ENCODE measurements at places on chromosomes 11 and 22.

- no peak for DNase-seq
Measured at GRCh38 chr11:7422544-7423331, 62.6 kb upstream of the OLFML1 start.

DNA sequence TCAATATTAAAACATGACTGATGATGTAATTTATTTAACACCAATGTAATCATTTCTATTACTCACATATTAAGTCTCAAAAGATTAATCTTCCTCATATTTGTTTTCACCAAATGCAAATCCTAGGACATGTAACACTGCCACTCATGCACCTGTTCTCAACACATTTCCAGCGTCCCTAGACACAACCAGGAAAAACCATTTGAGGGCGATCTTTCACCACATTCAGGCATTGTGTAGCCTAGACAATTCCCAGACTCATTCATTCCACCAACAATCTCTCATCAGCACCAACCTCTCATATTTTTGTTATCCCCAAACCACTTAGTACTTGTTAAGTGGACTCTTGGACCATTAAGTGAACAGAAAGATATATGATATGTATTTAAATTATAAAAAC, 66.1 kb downstream of the SLC36A4 start:
- DNase-seq: no peak

- no peak for DNase-seq
Measured at GRCh38 chr11:14418801-14419417, 59.9 kb upstream of the RRAS2 start.

DNA sequence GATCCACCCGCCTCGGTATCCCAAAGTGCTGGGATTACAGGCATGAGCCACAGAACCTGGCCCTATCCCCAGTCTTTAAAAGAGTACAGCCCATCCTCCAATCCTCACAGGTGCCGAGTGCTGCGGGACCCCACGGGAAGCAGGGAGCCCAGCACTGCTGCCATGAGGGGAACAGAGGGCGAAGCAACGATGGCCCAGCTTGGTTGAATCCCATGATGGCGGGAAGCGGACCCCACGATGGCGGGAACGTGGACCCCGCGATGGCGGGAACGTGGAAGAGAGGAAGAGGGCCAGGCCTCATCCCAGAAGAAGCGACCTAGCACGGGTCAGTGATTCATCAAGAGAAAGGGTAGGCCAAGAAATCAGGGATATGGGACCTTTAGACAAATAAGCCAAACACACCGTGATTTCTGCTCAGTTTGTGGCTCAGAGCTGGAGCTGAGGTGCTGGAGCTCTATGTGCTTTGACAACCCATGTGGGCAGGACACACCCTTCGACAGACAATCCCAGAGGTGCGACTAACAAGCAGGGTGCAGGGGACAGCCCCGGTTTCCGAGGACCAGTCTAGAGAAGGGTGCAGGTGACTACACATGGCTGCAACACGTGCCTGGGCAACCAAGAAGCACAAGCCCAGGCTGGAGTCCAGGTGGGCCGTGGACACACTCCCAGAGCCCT, 30.9 kb downstream of the BRD1 start:
- DNase-seq: no peak

GRCh38 chr11:126636911-126637794, 281.7 kb downstream of the ST3GAL4 start:
- DNase-seq: no peak

DNA sequence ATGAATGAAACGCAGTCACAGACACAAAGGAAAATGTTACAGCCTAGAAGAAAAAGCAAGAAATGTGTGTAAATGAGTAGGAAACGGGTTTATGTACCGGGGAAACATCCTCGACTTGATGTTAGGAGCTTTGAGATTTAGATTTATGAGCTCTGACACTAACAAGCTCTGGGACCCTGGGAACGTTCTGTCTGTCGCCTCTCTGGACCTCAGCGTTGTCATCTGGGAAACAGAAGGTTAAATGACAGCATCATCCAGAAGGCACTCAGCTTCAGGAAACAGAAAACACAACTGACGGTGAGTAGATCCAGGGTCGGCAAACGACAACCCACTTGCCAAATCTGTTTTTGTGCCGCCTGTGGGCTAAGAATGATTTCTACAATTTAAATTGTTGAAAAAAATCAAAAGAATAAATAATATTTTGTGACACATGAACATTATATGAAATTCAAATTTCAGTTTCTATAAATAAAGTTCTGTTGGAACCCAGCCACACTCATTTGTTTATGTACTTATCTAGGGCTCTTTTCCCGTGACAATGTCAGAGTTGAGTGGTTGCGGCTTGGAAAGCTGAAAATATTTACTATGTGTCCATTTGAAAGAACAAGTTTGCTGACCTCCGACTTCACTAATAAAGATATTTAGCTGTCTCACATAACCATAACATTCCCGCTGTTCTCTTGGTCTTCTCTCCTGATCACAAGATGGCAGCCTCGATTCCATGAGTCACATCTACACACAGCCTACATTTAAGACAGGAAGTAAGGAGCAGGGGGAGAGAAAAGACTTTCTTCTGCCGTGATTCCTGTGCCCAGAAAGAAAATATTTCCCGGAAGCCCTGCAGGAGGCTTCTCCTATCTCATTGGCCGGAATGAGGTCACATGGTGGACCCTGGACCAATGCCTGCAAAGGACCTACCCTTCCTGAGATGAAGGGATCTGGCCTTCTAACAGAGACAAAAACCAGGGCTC, 47.1 kb upstream of the SYT13 start:
- no peak for DNase-seq

- no peak for DNase-seq
Measured at GRCh38 chr22:44452531-44453420, 45.3 kb downstream of the RTL6 start.

DNA sequence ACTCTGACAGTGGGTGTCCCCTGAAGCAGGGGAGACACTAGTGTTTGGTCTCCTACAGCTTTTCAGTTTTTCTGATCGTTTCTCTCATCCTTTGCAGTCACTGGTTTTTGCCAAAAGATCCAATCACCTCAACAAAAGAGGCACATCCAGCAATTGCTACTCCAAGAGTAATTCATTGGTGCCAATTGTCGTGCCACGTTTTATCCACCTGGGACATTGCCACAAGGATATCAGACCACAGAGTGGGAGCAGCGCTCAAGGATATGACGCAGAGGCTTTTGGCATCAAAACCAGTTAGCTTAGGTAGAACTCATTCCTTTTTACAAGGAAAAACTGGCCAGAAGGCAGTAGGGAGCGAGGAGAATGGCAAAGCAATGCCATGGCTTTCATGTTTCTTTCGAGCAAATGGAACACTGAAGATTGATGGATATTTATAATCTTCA, 40.9 kb upstream of the BLID start:
- DNase-seq: no peak

GRCh38 chr11:126426106-126426505, 70.6 kb downstream of the ST3GAL4 start:
- no peak for DNase-seq

GRCh38 chr11:45053736-45054446, 92.5 kb upstream of the PRDM11 start:
- DNase-seq: no peak

DNA sequence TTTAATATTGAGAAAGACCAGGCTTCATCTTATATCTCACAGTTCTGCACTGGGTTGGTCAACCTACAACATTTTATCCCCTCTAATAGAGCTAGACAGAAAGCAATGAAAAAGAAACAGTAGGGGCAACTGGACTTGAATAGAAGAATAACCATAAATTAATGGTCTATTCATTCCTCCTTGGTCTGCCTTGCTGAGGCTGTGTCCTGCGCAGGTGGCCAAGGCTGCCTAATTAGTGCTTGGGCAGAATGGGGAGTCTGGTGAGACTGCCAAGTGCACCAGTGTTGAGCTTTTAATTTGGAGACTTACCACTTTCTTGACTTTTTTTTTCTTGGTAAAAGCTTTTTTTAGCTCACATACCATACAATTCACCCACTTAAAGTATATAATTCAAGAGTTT, 35.0 kb upstream of the SPON1 start:
- no peak for DNase-seq

- no peak for DNase-seq
Measured at GRCh38 chr11:68550485-68550817, 89.9 kb downstream of the PPP6R3 start.

DNA sequence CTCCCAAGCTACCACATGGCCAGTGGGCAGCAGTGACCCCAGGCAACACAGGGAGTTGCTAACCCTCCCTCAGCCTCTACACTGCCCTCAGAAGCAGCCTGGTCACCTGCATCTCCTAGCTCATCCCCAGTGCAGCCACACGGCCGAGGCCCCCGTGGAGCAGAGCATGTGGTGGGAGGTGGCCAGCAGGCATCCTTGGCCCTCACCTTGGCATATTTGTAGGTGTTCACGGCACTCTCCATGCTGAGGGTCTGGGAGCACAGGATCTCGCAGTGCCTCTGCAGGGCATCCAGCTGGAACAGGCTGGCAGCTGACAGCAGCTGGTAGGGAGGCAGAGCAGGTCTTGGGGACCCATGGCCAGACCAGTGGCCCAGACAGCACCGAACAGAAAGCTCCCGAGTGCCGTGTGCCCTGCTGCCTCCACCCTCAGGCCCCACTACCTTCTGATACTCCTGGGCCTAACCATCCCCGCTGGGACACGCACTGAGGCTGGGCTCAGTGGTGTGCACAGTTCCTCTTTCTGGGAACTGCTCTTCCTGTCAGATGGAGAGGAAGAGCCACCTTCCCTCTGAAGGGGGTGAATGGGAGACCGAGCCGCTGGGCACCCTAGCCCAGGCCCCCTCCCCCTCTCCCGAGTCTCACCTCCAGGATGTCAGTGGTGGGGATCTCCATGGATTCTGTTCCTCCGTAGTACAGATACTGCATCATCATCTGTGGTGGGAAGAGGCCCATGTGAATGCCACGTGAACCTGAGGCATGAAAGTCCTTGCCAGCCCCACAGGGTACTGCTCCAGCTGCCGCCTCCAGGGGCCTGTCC, 48.8 kb downstream of the NAT10 start:
- peak; percentile 34 for DNase-seq

DNA sequence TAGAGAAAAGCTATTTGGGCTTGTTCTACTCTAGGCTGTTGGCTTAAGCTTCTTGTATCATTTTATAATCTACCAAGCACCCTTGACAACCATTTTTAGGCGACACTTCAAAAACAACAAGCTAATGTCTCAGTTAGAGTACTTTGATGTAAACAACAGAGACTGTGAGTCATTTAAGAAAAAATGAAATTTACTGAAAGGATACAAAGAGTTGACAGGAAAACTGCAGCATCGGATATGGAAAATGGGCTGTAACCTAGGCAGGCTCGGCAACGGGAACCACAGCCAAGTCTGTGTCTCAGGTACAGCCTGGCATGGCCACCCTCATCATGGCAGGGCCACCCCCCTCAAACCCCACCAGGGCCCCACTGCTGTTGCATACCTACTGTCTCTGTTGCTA, 4.4 kb upstream of the RNF169 start:
- DNase-seq: no peak

DNA sequence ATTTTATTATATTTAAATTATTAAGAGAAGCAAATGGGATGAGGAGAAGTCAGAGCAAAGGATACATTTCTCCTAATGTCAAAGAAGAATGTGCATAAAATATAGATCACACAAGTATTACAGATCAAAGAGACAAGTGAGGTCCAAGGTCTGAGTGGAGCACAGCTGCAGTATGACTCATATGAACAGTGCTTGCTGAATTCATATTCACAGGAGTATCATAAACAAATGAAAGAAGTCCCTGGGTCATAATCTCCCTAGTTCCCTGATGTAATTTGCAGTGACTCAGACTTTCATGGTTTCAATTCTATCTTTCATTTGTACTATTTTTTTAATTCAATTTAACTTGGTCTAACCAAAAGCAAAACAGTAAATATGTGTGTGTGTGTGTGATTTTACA, 499.0 kb upstream of the CCDC179 start:
- no peak for DNase-seq

All from naive B cell (primary cell).